ENCODE measurements at places on chromosomes 5 and 9. TPM values are rescaled to one million over a fixed set of nuclear protein-coding genes. Genes with fewer than 3 reads are reported as not detected.

KCNIP1 gene
- 0.16 TPM for total RNA-seq

TICAM2 gene
- total RNA-seq: 11.5 TPM

PCDHB5 gene
- total RNA-seq: 1.2 TPM

LCN1 gene
- not detected for total RNA-seq

GALT gene
- 52.6 TPM for total RNA-seq

TXNDC8 gene
- total RNA-seq: not detected

PCDHB12 gene
- 0.97 TPM for total RNA-seq

Measured in hair follicle dermal papilla cell (primary cell).